ENCODE measurements at places on chromosomes 13 and 19.

DNA sequence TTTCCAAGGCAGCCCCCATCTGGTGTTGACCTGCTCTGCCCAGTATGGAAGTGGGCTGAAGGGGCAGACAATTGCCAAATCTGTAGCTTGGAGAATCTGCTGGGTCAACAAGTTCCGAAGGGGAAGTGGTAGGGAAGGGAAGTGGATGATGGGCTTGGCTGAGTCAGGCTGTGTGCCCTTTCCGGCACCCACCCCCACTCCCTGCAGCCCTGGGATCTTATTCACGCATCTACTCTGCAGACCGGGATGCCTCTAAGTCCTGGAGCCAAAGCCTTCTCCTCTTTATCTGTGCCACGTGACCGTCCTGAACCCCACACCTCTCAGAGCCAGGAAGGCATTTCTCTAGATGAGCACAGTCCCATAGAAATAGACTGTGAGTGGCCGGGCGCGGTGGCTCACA lies 7.5 kb upstream of the C5AR2 start:
- no peak for DNase-seq

- no peak for DNase-seq
Measured at GRCh38 chr19:741506-742131, 9.3 kb upstream of the MISP start.

- DNase-seq: no peak
Measured at GRCh38 chr13:20192158-20192835, 441 bp downstream of the GJB2 start.

GRCh38 chr19:51724543-51724942 lies 752 bp upstream of the HAS1 start:
- DNase-seq: no peak

DNA sequence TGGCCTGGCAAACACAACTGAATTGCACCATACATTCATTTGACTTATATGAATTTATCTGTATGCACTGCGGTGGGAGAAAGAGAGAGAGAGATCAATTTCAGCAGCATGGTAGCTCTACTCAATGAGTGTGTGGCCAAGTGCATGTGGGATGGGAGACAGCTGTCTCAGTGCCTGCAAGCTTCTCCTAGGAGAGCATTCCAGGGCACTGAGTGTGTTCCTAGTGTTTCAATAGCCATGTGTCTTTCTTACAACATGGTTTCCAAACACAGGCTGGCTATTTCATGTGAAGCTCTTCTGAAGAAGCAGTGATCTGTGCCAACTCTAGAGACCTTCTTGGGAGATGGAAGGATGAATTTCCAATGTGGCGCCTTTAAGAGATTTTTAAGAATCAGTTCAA lies 43.5 kb downstream of the NEK5 start:
- no peak for DNase-seq

Measured in T follicular helper cell (primary cell).